ENCODE measurements at places on chromosomes 3 and 15.

- DNase-seq: no peak
Measured at GRCh38 chr15:98952381-98952803, 55.2 kb downstream of the PGPEP1L start.

- DNase-seq: no peak
Measured at GRCh38 chr15:82625136-82625535, 22.0 kb downstream of the CPEB1 start.

DNA sequence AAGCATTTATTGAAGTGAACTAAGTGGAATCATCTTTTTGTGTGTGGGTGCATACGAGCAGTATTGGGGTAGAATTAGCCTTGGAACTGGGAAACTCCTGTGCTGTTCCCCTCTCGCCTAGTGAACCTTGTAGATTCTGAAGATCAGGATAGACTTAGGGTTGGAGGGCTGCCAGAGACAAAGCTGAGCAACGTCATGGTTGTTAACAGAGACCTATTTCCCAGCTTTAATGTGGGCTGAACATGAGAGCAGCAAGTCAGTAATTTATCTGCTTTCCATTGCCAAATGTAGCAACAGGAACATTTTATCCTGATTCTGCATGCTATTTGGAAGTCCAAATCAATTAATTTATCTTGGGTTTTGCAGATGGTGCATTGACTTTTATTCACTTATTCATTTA, 246.6 kb downstream of the IL20RB start:
- DNase-seq: no peak

DNA sequence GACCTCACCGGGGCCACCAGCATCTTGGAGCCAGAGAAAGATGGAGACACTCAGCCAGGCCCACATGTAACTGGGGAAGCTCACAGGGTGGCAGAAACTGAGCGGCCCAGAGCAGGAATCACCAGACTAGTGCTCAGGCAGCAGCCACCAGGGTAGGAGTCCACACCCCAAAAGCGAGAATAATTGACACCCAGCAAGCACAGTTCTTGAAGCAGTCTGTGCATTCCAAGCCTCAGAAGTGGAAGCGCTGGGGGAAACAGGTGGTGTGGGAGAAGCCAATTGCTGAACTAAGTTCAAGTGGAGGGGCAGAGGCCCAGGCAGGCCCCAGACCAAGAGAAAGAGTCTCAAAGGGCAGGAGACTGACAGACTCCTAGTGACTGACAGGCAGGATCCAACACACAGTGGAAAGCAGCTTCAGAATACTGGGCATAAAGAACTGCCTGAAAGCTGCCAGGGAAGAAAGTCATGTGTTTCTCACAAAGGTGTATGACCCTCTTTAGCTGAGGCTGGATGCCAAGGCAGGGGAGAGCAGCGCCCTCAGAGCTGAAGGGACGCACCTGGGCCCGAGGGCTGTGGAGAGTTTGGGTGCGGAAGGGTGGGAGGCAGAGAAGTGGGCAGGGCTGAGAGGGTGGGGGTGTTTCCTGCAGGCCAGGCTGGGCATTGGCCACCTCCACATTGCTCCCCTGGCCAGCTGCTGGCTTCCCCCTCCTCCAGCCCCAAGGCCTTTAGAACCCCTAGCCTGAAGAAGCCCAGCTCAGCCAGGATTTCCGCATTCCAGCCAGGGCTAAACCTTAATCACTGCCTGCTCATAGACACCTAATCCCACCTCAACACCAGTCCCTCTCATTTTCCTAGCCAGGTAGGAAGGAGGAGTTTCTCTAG, 7.7 kb downstream of the NT5DC2 start:
- DNase-seq: no peak

GRCh38 chr15:46174122-46174521, 539.3 kb downstream of the SQOR start:
- DNase-seq: no peak

- no peak for DNase-seq
Measured at GRCh38 chr15:22240986-22241385, 160.7 kb downstream of the OR4M2 start.

GRCh38 chr3:157166115-157166514, 6.2 kb upstream of the CCNL1 start:
- no peak for DNase-seq

GRCh38 chr15:45454814-45455213, 67.7 kb downstream of the SLC30A4 start:
- peak; percentile 78 for DNase-seq

DNA sequence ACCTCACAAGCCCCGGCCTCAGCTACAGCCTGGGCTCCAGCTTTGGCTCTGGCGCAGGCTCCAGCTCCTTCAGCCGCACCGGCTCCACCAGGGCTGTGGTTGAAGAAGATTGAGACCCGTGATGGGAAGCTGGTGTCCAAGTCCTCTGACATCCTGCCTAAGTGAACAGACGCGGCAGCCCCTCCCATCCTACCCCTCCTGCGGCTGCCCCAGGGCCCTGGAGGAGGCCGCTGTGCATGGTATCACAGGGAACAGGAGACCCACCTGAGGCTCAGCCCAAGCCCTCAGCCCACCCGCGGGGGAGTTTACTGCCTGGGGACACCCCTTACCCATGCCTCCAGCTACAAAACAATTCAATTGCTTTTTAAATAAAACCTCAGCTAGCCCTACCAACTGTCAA, 6.0 kb upstream of the LARP6 start:
- no peak for DNase-seq

DNA sequence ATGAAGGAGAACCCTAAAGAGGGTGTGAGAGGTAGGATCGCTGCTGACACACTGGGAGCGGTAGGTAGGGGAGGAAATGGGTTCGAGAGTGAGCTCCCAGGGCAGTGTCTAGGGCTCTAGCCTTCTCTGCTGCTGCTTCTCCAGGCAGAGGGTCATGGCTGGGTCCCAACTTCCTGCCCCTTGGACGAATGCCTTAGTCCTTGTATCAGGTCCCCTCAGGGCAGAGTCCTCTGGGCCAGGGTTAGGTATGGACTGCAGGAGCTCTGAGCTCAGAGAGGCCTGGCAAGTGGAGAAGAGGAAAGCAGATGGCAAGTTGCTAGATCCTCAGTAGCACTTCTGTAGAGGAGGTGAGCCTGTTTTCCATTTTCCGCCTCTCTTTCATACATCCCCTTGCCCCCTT, 2.9 kb downstream of the CORO2B start:
- DNase-seq: no peak

GRCh38 chr3:49388289-49388820, 23.4 kb downstream of the RHOA start:
- DNase-seq: no peak

DNA sequence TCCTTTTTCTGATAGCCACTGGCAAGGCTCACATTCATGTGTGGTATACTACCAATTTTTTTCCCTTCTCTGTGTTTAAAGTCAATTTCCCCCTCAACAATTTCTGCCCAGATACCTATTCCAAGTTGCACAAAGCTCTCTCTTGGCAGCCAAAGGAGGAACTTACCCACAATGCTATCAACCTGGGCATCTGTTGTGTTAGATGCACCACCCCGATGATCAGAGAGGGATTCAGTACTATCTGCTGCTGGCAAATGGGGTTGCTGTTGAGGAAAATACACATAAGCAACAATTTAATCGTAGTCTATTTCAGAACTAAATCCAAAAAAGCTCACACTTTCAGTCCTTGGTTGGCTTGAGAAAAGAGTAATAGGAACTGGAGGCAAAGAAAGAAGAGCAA, 46.1 kb downstream of the AAGAB start:
- no peak for DNase-seq

- DNase-seq: no peak
Measured at GRCh38 chr15:94736236-94736635, 504.9 kb downstream of the MCTP2 start.

GRCh38 chr15:93479715-93480114, 390.7 kb upstream of the RGMA start:
- no peak for DNase-seq

GRCh38 chr3:42110631-42111030, 19.5 kb downstream of the TRAK1 start:
- DNase-seq: no peak

DNA sequence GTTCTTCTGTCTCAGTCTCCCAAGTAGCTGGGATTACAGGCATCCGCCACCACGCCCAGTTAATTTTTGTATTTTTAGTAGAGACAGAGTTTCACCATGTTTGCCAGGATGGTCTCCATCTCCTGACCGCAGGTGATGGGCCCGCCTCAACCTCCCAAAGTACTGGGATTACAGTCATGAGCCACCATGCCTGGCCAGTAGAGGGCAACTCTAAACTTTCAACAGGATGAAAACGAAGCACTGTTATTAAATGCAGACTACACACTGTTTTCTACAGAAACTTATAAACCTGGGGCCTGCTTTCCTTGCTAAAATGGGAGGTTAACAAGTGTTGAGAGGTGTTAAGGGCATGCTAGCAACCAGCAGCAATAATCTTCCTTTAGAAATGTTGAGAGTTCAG, 7.6 kb downstream of the ARPC4 start:
- DNase-seq: no peak

DNA sequence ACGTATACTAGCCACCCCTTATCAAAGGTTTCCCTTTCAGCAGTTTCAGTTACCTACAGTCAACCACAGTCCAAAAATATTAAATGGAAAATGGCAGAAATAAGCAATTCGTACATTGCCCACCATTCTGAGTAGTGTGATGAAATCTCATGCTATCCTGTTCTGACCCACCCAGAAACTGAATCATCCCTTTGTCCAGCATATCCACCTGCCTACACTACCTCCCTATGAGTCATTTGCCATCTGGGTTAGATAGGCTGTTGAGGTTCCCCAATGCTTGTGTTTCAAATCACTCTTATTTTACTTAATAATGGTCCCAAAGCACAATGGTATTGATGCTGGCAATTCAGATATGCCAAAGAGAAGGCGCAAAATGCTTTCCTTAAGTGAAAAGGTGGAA, 15.3 kb upstream of the PHC3 start:
- no peak for DNase-seq

GRCh38 chr3:69189487-69189886, 67.1 kb upstream of the LMOD3 start:
- no peak for DNase-seq

- no peak for DNase-seq
Measured at GRCh38 chr15:80266113-80266512, 14.1 kb upstream of the CTXND1 start.

GRCh38 chr3:46981932-46982471, 2.5 kb downstream of the NBEAL2 start:
- DNase-seq: no peak

GRCh38 chr3:182792901-182793662, at the start of gene ATP11B:
Gene ATP11B, plus strand, starts transcription at chr3:182793504. Its CDS starts 256 bp downstream, at chr3:182793760.
- peak; percentile 63 for DNase-seq

DNA sequence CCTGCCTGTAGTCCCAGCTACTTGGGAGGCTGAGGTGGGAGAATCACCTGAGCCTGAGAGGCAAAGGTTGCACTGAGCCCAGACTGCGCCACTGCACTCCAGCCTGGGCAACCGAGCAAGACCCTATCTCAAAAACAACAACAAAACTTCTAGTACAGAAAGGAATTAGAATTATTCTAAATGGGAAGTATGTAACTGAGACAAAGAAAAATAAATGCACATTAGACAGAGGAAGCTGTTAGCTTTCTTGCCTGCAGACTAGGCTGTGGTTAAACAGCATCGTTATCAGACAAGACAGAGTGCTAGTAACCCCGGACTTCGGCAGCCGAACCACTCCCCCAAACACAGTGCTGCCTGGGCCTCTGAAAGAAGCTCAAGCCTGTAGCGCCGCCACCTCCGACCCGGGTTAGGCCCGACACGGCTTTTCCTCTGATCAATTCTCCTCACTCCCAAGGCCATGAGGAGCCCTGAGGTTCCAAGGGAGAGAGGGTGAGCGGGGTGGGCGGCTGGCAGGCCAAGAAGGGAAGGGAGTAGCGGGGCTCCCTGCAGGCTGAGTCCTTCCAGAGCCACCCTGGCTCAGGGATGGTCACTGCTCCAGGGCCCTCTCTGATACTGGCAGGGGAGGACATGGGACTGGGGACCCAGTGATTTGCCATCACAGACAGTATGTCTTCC, 44.8 kb upstream of the MUC4 start:
- no peak for DNase-seq

GRCh38 chr15:27401471-27401870, 430.5 kb downstream of the GABRG3 start:
- no peak for DNase-seq

DNA sequence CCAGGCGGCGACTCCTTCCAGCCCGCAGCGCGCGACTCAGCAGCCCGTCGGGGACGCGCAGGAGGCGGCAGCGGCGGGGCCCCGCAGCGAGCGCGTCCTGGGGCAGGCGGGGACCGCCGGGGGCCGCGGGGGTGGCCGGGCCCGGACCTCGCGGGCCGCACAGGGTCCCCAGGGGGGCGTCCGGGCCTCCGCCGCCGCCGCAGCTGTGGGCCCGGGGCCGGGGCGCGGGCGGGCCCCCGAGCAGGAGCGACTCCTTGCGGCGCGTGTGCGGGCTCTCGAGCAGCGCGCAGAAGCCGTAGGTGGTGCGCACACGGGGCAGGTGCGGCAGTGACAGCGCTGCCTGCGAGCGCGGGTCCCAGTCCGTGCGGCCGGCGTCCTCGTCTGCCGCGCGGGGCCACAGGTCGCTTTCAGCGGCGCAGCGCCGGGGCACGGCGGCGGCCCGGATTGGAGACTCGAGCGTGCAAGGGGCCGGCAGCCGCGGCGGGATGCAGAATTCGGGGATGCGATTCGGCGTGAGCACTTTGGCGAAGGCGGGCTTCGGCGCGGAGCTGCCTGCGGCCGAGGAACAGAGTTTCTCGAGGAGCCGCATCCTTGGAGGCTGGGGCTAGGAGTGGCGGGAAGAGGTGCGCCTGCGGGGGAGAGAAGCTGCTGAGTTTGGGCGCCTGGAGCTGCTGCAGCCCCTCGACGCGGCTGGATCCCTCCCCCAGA, 535 bp downstream of the C2CD4B start:
- DNase-seq: no peak

GRCh38 chr3:152738656-152739055, 96.3 kb upstream of the P2RY1 start:
- DNase-seq: no peak

DNA sequence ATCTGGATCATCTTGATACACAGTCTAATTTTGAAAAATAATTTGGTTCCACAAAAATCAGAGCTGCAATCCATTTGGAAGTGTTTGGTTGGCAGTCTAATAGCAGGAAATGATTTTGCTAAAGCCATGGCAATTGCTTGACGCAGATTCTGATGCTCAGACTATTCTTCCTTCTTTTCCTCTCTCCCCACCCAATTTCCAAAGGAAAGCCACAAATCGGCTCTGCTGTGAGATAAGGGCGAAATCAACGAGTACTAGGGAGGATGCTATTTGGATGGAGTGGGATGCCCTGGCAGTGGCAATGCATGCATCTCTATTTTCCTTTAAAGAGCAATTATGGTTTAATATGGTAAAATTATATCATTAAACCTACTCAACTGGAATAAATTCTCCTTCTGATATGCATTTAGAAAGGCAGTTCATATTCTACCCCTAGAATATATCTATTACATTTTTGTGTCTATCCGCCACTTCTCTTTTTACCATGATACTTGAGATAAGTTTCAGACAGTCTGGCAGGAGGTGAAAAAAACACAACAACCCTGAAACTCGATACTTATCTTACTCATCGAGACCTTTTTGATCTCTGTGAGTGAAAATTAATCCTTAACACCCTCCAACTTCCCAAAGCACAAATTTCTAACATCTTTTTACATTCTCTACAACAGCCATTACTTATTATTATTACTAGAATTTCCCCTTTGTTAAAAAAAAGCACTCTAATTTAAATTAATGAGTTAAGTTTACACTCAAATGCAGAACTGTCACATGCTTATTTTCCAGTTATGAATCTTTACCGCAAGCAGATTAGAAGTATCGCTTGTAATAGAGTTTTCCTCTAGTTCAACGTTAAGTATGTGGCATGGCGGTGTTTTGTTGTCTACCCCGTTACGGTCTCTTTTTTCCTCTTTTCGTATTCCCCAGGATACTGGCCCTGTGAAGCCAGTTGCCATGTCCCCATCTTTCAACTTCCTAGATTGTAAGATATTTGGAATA, 433.3 kb downstream of the FOXP1 start:
- DNase-seq: no peak

GRCh38 chr15:43187544-43188155, 2.4 kb downstream of the CCNDBP1 start:
- no peak for DNase-seq
